MG63 (cell line): ENCODE measurements at places on chromosomes 2 and 18. TPM values are rescaled to one million over a fixed set of nuclear protein-coding genes. Genes with fewer than 3 reads are reported as not detected.

BUB1 gene
- 54.3 and 87.3 TPM in 2 replicates for total RNA-seq

CKAP2L gene
- 19.4 and 19.9 TPM in 2 replicates for total RNA-seq

XDH gene
- 0.69 TPM in 1 of 2 replicates, not detected in the other for total RNA-seq

NEURL3 gene
- total RNA-seq: 1.0 TPM in 1 of 2 replicates, not detected in the other

GALNT5 gene
- total RNA-seq: 3.1 and 4.8 TPM in 2 replicates
